Activated naive CD4-positive, alpha-beta T cell treated with anti-CD3 and anti-CD28 coated beads, Interleukin-2, amount 10 ng/mL, durations not matched to agents 7 days and 5 days (primary cell): ENCODE measurements at places on chromosomes 7 and 10.

GRCh38 chr10:104894681-104895080 is 253.6 kb downstream of the SORCS3 start:
- DNase-seq: no peak

DNA sequence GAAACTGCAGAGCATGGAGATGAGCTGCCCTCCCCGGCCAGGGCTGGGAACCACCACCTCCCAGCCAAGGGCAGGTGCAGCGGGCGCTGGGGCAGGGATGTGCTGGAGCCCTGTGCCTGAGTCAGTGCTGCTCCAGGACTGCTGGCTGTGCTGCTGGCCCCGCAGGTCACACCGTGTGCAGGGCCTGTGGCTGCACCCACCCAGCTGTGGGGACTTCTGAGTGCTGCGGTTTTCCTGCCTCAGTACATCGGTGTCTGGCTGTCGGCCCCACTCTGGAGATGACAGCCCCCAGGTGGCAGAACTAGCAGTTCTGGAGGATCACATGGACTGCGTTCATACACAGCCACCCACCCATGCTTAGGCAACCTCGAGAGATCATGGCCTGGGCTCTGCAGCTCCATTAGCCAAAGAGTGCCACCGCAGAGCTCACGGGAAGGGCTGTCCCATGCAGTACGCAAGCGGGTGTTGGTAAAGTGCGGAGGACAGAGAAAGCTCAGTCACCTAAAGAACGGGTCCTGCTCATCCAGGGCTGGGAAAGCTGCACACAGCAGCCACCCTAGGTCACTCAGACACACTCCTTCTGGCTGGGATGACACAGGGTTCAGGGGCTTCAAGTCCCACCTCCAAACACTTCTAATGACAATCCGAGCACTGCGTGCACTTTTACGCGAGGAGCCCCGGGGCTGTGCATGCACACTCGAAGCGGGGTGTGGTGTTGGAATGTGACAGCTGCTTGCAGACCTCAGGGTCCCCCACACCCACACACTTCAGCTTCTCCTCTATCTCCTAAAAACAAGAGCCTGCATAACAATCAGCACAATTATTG is 198.1 kb upstream of the PPP2R2D start:
- DNase-seq: no peak

DNA sequence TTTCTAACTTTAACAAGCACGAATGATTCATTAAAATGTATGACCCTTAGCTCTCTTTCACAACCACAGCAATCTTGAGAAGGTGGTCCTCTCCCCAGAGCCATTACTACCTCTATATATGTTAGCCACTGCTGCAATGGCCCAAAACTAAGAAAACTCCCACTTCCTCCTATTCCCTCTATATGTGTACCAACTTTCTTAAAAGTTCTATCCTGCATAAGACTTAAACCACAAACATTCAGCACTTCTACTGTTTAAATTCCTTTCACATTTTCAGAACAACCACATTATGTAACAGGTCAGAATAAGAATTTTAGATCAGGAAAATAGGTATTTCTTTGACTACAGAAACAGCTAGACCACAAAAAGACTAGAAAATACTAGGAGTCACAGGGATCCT is 36.2 kb downstream of the WASL start:
- DNase-seq: no peak

- DNase-seq: no peak
These were observed 248.8 kb downstream of the ANKRD7 start for GRCh38 chr7:118473271-118473670.

DNA sequence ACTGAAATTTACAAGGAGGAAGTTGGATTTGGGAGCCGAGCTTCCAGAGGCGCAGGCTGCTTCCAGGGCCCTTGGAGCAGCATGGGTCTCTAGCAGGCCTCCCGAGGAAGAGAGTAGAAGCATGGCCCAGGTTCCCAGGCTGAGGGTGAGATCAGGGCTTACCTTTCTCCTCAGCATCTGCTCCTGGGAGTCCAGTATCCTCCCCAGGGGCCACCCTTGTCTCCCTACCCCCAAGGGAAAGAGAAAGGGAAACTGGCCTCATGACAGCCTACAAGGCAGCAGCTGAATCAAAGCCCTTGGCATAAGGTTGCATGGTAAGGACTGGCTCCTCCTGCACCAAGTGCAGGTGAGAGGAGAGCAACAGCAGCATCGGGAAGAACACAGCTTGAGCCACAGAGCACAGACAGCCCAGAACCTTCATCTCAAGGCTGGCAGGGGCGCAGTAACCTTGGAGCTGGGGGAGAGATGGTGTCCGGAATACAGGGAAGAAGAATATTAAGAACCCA is 114.5 kb downstream of the MARCHF5 start:
- no peak for DNase-seq

GRCh38 chr7:85471740-85472139 is 284.9 kb upstream of the SEMA3D start:
- no peak for DNase-seq

GRCh38 chr7:134920026-134920753 is 66.1 kb upstream of the AGBL3 start:
- no peak for DNase-seq

GRCh38 chr7:117805241-117805640 is 68.0 kb downstream of the CTTNBP2 start:
- DNase-seq: no peak

DNA sequence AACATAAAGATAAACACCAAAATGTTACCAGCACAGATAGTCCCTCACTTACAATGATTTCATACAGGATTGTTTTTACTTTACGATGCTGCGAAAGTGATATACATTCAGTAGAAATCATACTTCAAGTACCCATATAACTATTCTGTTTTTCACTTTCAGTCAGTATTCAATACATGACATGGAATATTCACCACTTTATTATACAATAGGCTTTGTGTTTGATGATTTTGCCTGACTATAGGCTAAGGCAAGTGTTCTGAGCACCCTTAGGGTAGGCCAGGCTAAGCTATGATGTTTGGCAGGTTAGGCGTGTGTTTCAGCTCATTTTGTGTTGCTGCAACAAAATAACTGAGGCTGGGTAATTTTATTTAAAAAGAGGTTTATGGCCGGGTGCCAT is 155.0 kb downstream of the RTKN2 start:
- DNase-seq: no peak

- DNase-seq: no peak
These were observed 70.6 kb downstream of the FGFR2 start for GRCh38 chr10:121527690-121528089.

DNA sequence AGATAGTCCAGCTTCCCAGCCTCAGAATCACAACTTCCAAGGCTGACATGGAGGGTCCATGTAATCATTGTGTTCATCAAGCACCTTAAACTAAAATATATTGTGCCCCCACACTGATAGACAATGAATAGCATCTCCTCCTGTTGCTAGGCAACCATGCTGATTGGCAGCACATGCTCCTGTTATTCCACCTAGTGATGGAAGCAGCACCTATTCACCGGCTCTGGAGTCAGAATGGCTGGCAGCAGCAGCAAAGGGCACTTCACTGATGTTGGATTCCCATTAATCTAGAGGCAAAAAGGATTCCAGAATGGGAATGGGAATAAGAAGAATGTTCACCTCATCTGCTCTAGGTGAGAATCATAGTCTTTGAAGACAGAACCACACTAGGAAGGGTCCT is 55.0 kb downstream of the RELN start:
- no peak for DNase-seq
